ENCODE measurements at places on chromosomes 12 and 14.

DNA sequence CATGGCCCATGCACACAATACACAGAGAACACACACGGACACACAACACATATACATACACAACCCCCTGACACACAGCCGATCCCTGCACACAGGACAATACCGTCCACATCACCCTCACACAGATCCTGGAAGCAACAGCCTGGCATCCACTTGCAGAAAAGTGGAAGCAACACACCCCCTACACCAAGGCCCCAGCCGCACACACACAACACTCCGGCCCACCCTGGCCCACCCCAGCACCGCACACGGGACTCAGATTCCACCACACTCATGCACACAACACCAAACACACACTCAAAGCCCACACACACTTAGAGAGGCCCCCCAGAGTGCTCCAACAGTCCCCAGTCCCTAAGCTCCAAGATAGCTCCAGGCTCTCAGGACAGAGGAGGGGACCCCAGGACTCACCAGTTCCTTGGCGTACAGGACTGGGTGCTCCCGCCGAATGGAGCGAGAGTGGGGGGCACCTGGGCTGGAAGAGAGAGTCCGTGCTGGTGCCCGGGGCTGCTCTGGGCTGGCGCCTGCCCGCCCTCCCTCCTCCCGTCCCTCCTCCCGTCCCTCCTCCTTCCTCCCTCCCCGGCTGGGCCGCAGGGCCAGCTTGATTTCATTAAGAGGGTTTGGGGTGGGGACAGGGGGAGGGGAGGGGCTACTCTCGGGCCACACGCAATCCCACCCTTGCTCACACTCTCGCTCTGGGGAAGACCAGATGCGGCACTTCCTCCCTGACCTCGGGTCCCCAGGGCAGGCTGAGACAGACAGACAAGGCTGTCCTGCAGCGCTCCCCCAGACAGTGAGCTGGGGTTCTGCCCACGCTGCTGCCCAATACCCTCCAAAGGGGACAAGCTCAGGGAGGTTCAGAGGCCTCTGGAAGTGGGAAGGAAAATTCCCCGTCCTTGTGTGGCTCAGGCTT, at the start of gene TMEM119:
TSS of gene TMEM119 (minus strand) at position 526 of the 913 bp plus-strand sequence. CDS start 5,701 bp downstream, outside the sequence.
- no peak for DNase-seq

DNA sequence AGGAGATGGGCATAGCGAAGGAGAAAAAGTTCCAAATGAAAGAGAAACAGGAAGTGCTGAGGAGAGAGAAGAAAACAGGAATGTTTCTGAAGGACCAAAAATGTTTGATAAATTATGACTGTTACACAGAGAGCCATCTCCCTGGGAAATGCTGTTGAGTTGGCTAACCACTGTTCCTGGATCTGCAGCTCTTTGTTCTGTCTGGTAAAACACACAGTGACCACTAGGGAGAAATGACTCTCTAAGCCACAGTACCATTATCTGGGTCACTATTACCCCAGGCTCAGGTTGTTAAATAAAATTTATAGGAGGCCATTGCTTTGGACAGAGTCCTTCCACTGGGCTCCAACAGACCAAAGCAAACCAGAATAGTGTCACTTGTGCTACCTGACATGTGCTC, 219.3 kb downstream of the CRADD start:
- DNase-seq: no peak

DNA sequence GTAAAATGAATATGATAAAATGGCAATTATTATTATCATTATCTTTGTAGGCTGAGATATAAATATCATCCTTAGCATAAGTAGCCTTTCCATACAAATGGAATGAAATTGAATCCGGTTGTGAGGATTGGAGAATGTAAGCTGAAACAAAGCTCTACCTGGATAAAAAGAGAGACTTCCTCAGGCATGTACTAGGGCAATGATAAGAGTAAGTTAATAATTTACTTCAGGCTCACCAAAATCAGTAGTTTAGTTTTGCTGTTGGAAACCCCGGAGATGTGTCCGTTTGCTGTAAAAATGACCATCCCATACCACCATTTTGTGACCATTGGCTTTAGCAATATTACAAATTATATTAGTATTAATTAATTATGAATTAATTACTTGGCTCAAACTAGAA, 96.3 kb downstream of the C12orf75 start:
- DNase-seq: no peak

DNA sequence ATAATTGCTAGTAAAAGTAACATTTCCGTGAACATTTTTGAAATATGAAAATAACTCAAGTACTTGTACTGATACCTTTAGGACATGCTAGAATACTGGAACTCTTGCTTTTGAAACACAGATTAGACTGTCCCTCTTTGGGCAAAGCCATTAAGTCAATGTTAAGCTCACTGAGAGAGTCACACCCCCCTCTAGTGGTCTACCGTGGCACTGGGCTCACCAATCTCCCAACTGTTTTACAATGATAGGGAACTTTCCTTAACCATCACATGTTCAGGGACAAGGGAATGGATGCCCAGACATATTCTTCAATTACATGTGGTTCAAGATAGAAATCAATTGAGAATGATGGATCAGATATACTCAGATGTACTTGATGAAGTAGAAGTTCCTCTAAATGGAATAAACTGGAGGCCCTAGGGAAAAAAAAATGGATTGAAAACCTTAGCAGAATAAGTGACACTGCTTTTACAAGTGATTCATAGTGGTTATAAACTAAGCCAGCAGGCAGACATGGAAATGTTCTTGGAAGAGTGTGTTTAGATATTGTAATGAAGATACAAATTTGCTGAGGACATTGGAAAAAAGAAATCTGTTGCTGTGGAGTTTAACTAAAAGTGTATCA, 17.8 kb downstream of the NANOG start:
- DNase-seq: peak; percentile 35

DNA sequence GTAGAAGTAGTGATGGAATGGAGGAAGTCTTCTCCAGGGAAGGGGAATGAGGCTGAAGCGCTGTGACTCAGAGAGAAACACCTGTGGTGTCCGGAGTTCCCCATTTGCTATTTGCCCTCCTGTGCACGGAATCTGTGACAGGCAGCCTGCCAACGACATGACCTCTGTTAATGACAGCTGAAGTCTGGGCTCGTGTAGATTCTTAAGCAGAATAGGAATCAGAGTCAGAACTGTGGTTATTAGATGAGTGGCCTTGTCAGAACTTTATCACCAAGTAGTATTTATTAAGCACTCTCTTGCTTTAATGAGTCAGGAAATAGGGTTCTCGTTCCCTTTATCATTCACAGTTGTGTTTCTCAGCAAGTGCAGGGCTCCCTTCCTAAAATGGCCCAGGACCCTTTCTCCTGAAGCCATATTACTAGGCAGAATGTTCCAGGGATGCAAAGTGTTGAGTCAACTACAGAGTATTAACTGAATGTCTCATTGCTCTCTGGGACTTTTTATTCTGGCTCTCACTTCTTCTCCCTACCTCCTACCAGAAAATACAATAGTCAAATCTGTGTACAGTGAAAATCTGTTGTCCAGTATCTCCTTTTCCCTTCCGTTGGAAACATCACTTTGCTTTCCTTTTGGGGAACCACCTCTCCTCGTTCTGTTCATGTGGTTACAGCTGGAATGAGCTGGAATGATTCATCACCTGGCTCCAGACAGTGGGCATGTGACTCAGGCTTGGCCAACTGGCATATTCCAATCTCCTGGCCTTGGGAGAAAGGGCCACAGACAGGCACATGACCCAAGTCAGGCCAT, 77.8 kb upstream of the MAX start:
- no peak for DNase-seq

DNA sequence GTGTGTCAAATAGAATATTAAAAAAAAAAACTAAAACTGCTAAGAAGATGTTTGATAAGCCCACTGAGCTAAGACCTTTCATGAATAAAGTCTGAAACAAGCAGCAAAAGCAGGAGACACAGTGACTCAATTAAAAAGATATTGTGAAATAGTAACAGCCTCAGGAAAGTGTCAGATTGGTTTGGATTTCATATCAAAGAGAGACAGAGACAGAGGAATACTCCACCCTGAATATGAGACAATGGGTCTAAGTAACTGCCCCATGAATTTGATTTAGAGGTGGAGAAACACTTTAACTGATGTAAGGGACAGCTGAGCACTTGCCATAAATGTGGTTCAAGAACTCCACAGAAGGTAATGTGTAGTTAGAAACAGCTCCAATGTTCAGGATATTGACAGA, 277.9 kb upstream of the FOXG1 start:
- no peak for DNase-seq

DNA sequence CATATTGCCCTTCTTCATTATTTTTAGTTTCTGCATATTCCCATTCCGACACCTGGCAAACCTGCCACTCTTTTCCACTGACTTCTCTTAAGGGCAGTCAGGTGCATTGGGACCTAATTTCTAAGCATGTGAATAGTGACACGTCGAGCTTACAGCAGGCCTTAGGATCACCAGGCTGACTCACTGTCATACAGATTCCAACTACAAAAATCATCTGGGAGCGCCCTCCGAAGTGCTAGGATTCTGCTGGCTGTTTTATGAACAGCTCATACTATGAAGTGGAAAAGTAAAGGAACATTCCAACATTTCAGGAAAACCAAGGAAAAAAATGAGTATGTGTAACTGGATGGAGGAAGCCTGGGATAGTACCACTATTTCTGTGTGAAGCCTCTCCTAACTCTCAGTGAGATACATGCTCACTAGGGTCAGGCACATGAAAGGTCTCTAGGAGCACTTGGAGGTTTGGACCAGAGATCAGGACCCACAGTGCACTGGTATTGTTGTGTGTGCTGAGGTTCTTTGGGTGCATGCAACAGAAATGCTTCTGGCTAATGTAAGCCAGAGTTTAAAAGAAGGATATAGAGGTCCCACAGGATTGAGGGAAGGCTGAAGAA, 257.4 kb downstream of the ZFP36L1 start:
- no peak for DNase-seq

- DNase-seq: no peak
Observed at GRCh38 chr12:19404242-19404880, 34.9 kb upstream of the AEBP2 start.

- no peak for DNase-seq
Observed at GRCh38 chr12:105616971-105617540, 286.6 kb downstream of the C12orf75 start.

DNA sequence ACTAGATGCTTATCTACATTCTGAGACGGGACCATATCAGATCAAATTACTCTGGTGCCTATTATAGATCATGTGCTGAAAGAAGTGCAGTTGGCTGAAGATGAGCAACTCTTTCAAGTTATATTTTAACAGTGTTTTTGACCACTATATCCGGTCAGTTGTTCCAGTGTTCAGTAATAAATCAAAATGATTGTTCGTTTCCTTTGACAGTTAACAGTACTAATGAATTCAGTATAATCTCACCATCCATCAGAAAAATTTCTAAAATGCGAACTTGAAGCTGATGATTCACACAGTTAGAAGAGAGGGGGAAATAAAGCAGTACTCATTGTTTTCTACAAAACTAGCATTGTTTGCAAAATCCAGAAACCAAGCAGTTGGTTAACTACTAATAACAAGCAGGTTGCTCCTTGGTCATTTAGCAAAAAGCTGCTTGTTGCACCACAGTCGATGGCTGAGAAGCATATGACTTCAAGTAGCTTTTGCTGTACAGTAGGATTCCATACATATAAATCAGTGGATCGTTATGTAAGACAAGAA, 2.3 kb downstream of the RPS6KA5 start:
- DNase-seq: no peak

- no peak for DNase-seq
Observed at GRCh38 chr12:55698965-55699364, 8.7 kb downstream of the ITGA7 start.

- DNase-seq: peak; percentile 43
Observed at GRCh38 chr12:4107436-4107878, 166.1 kb upstream of the CCND2 start.

- DNase-seq: no peak
Observed at GRCh38 chr12:22808860-22809259, 183.9 kb downstream of the ETNK1 start.

DNA sequence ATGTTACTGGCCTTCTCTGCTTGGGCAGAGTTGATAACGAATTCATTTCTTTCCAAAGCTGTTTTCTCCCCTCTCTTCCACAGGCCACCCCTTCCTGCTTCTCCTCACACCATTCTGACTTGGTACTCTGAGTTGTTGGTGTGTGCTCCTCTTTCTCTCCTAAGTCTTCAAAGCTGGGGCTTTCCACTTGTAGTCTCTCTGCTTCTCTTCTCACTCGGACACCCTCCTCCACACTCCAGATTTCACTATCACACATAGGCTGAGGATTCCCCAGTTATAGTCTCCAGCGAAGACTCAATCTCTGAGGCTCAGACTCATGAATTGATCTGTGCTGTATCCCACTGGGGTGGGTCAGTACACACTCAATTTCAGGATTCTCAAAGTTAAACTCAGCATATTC, 201.0 kb downstream of the SSPN start:
- DNase-seq: no peak

DNA sequence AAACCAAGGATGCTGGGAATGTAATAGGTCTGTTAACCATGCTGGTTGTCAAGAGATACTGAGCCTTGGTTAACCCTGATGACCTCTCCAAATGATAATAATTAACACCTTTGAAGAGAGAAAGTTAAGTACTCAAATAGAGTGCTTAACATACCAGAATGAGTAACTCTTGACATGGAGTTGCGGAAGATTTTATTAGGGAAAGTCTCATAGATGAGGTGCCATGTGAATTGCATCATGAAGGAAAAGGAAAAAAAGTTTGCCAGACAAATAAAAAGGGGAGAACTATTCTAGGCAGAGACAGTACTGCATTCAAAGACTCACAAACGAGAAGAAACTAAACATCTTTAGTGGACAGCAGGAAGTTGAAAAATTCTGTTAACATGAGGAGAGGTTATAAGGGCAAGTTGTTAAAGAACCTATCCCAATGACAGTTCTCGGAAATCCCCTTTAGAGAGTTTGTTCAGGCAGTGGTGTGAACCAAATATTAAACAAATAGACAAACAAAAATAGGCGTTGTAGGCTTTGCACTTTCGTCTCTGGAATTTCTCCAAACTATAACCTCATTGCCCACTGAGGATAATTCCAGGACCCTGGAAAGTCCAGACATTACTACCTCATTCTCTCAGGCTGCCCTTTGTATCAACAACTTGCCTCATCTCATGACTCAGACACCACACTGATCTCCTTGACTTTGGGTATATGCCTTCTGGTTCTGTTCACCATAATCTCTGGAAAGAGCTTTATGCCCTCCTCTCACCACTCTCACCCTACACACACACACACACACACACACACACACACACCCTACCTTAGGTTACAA, 435.0 kb downstream of the GXYLT1 start:
- no peak for DNase-seq

Data from stimulated activated CD4-positive, alpha-beta T cell treated with anti-CD3 and anti-CD28 coated beads, Interleukin-15, amount 100 ng/mL, for 1 hour (primary cell).